ENCODE measurements at places on chromosomes 12 and 14.

DNA sequence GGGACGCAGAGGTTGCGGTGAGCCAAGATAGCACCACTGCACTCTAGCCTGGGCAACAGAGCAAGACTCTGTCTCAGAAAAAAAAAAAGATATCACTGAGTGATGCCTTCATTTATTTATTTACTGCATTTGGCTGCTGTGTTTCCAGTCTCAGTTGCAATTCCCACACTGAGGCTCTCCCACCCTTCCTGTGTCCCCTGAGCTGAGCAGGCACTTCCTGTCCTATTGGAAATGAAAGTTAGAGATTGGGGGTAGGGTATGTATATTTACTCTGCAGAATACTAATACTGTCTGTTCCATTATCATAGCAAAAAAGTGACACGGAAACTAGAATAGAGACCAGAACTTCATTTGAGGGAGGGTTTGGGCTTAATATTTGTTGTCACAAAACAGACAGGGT, 1.6 kb upstream of the RBMS2 start:
- DNase-seq, result no peak

- no peak for DNase-seq
These were observed at the start of gene ABCC9 for GRCh38 chr12:21940549-21941505. TSS of gene ABCC9 (minus strand) at chr12:21941426. CDS start at chr12:21936674, 4,752 bp downstream.

GRCh38 chr12:131152587-131152986, 198.9 kb downstream of the ADGRD1 start:
- DNase-seq, result no peak

DNA sequence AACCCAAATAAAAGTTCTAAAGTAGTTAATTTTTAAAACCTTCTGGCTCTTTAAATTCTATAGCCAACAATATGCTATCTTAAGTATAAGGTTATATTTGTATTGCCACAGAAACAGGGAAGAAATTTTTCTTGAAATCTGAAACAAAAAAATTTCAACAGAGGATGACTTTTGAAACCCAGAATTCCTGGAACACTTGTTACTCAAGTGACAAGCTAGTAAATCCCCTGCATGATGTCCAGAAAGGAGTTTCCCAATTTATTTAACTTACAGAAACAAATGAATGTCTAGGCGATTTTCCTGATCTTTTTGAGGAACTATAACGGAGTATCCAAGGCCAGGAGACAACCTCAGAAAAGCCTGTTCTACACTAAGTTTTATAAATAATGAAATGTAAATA, 69.6 kb downstream of the SLC41A2 start:
- no peak for DNase-seq

- DNase-seq, result no peak
These were observed 96.8 kb upstream of the NTF3 start for GRCh38 chr12:5335069-5335468.

DNA sequence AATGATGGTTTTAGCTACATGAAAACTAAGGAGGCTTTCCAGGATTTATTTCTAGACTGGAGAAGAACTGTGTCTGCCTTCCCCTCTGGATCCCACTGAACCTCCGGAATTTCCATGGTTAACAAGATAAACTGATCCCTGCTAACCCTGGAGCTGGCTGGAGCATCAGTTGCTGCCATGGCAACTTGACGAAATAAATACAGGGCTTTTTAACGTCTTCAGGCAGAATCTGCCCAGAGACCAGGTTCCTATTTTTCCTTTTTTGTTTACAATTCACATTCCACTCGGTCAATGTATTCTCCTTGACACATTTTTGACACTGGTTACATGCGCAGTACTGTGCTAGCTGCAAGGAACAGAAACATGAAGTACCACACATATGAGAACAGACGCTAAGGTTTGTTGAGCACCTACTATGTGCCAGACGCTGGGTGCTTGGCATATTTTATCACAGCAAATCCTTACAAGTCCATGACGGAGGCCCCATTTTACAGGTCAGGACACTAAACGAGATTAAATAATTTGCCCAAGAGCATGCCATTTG, 1.7 kb downstream of the C14orf132 start:
- no peak for DNase-seq

GRCh38 chr14:66008631-66009030, 477.5 kb upstream of the CCDC196 start:
- DNase-seq, result no peak

- peak; percentile 13 for DNase-seq
These were observed 49.9 kb downstream of the PRICKLE1 start for GRCh38 chr12:42539696-42540095.

DNA sequence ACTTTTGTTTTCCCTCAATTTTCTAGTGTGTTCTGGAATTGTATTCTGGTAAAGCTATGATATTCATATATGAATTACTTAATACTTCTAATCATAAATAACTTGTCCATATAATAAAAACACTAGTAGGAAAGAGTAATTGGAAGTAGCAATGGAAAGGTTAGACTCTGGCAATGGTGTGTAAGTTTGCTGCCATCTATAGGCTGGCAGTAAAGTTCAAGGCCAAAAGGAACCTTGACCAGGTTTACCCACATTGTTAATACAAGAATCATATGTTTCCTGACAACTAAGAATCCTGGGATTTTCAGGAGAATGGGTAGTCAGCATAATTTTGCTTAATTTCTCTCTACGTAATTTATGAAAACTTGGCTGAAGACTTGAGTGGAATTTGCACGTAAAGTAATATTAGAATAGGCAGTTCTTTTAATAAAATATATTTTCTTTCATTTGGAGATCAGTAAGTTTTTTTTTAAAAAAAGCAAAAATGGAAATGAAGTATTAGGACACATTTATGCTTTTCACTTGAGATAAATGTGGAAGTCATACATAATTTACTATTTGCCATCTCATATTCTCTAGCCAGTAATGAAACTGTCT, 926.7 kb downstream of the GALC start:
- DNase-seq, result no peak

- no peak for DNase-seq
These were observed 21.8 kb downstream of the WNK1 start for GRCh38 chr12:774051-774614.

GRCh38 chr14:88305528-88306322, 17.3 kb downstream of the KCNK10 start:
- no peak for DNase-seq

GRCh38 chr12:123142518-123142840, 8.4 kb downstream of the PITPNM2 start:
- DNase-seq, result no peak

DNA sequence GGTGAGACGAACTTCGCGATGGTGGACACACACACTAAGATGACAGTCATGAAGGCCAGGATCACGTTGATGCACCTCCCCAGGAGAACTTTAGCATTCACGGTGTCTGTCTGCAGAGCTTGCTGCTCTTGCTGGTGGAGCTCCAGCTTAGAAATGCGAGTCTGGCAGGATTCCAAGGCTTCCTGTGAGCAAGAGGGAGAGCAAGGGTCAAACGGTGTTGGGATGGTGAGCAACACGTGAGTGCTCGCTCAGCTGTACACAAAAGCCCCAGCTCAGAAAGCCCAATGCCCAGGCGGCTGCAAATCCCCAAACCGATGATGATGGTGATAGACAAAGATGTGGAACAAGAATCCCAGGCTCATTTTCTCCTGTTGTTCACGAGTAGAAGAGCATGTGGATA, 78.8 kb downstream of the TMCC3 start:
- peak; percentile 47 for DNase-seq

- DNase-seq, result no peak
These were observed 91.4 kb downstream of the DNAH10 start for GRCh38 chr12:123853396-123854070.

DNA sequence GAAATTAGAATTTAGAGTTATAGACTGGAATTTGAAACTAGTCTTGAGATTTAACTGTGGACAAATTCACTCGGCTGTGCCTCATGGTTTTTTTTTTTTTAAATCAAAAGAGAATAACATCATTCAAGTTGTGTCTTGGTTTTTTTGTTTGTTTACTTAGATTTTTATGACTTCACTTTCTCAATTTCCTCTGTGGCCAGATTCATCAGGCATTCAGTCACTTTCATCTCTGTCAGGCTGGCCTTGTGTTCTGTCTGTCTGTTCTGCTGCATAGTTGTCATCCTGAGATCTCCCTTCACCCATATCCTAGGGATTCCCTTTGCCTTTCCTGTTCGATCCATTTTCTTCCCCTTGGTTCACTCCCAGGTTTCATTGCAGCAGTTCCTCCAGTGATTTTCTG, 10.0 kb downstream of the MARK3 start:
- DNase-seq, result no peak

GRCh38 chr14:31411218-31411727, 9.1 kb downstream of the HEATR5A start:
- DNase-seq, result no peak

DNA sequence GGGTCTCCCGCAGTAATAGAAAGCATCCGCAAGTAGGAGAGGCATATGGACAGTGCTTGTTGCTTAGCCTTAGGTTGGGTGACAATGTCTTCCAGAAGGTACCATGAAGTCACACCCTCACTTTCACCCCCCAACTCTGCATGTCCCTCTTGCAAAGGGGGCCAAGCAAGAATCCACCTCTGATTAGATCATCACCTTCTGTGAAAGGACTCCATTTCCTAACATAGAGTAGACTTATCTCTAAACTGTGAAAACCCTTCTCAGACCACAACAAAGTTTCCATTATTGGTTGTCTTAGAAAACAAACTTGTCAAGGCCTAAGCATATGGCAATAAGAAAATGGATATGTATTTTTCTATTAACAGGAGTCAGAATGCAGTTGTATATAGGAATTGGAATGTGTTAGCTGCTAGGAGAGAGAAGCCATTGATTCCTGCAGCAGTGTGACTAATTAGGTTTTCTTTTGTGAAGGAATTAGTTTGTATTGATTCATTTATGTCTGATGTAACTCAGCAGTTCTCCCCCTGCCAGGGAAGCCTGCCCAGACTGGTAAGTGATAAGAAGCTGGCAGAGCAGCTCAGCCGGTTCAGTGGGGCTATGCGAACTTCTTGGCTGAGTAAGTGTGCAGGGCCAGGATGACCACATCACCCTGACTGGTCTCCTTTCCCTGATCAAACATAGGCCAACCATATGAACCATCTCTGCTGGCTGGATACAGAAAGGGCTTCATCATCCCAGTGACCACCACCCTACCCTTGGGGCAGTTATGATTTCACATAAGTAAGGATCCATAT, 107.3 kb upstream of the CCDC196 start:
- DNase-seq, result no peak

- no peak for DNase-seq
These were observed 204.0 kb downstream of the GRIN2B start for GRCh38 chr12:13777374-13777773.

- DNase-seq, result no peak
These were observed 296.1 kb downstream of the AKAP6 start for GRCh38 chr14:32625211-32625610.

DNA sequence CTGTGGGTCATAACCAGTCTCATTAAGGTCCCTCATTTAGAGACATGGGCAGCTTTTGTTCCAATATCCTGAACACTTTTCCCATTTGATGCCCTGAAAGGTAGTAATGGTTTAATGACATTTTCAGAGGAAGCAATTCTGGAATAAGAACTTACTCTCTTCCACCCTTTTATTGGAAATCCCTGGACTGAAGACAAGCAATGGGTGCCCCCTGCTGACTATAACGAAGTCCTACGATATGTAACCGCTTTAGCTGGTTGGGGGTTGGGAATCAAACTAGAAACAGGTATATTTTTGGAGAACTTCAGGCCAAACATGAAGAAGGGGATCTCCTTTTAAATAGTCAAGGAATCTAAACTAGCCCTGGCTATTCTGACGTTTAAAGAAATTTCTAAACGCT, 20.5 kb downstream of the SARNP start:
- peak; percentile 59 for DNase-seq

GRCh38 chr14:52060080-52060479, 8.8 kb downstream of the NID2 start:
- no peak for DNase-seq

DNA sequence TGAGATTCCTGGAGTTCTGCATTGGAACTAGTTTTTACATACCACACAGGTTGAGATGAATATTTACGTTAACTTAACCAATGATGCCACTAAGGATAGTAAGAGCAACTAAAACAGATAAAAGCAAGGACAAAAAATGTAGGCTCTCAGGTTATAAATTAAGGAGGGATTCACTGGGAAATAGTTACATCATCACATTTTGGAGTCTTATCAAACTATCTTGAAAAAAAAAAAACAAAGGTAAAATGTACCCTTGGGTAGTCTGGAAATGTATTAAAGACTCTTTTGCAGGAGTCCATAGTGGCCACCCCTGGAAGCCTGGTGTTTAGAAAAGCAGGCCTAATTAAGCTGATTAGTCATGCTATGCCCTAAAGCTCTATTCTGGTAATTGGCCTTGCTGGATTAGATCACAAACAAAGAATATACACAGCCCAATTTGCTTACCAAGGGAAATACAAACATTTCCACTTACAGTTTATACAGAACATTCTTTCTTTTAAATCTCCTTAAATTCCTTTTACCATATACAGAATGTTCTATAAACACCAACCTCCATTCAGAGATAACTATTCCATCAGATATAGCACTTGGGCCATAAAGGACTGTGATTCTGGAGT, 39.3 kb downstream of the SLC25A47 start:
- DNase-seq, result no peak

DNA sequence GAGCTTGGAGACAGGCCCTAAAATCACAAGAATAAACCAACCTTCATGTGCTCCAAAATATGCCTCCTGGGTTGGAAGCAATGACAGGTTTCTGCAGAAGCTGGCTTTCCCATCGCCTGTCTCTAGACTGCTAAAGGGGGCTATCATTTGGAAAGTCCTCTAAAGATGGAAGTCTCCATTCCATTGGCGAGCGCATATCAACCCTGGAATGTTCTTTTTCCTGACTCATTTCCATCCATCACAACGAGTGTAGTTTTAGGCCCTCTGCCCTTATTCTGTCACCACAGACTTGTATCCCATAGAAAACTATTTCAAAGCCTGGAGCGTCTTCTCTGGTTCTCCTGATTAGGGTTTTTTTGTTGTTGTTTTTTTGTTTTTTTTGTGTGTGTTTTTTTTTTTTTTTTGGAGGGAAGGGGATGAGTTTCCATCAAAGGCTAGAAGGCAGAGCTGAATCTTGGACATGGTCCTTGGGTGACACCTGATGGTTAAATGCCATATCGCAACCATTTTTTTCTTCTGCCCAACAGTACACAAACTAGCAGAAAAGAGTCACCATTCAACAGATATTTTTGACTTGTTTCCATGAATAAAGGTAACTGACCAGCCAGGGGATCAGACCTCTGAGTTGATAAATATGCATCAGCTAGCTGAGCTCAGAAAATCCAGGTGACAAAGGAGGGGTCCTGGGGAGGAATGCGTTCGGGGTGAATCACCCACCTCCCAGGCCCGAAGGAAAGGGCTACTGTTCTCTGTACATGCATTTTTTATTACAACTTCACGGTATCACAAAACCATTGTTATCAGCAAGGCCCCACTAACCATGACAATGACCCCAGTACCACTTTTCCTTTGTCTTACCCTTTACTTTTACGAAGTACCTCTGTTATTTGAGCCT, 40.5 kb downstream of the KCNA5 start:
- DNase-seq, result peak; percentile 32

- DNase-seq, result no peak
These were observed 55.1 kb downstream of the TTC6 start for GRCh38 chr14:37650356-37651037.

Measured in fibroblast of the conjunctiva (primary cell).